Activated CD4-positive, CD25-positive, alpha-beta regulatory T cell (primary cell): ENCODE measurements at places on chromosomes 6 and 20.

DNA sequence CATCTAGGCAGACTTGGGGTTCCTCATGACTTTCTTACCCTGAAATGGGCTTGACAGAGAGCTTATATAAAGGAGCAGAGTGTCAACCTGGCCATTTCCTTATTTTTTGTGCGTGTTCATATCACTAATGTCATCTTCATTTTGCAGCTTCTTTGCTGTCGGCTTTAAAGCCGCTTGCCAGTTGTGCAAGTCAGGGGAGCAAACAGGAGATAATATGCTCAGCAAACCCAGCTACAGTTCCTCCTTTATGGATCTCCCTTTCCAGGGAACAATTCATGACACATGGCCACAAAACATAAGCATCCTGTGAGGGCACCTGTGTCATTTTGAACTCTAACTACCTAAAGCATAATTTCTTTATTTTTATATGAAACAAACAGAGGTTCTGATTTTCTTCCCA is 6.5 kb upstream of the TUBB2B start:
- no peak for DNase-seq

DNA sequence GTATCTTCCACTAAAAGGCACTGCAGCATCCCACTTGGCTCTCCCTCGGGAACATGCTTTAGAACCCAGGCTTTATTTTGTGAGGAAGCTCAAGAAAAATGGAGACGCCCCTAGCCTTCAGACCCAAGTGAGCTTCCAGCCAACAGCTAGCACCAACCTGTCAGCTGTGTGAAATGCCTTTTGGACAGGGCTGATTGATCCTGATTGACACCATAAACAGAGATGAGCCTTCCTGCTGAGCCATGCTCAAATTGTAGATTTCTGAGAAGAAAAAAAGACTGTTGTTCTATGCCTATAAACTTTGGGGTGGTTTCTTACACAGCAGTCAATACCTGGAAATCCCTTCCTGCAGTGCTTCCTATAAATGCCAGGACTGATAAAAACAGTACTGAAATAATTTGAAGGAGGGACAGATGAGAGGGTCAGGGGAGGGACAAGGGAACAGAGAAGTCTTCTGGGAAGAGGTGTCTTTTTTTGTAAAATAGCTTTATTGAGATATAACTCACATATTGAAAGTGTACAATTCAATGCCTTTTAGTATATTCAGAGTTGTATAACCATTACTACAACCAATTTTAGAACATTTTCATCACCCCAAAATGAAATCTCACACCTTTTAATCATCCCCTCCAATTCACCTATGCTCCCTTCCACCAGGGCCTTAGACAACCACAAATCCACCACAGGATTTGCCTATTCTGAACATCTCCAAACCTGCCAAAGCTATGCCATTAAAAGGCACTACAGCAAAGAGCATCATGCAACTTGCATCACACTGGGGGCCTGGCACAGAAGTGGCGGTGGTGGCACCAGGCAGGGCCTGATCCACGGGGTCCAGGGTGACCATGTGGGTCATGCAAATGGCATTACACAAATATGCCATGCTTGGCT is 2.7 kb upstream of the STK4 start:
- no peak for DNase-seq

- no peak for DNase-seq
Measured at GRCh38 chr6:108677357-108677756, 116.6 kb downstream of the FOXO3 start.

- no peak for DNase-seq
Measured at GRCh38 chr6:168420084-168420483, 20.9 kb upstream of the SMOC2 start.

GRCh38 chr6:109300874-109301273 is 81.4 kb downstream of the CD164 start:
- no peak for DNase-seq

- DNase-seq, result no peak
Measured at GRCh38 chr6:93848031-93848742, 428.8 kb upstream of the EPHA7 start.

GRCh38 chr6:1291381-1291780 is 20.5 kb upstream of the FOXQ1 start:
- no peak for DNase-seq

- no peak for DNase-seq
Measured at GRCh38 chr6:108555399-108556052, 5.2 kb upstream of the FOXO3 start.

GRCh38 chr6:77324866-77325265 is 138.4 kb downstream of the HTR1B start:
- no peak for DNase-seq

DNA sequence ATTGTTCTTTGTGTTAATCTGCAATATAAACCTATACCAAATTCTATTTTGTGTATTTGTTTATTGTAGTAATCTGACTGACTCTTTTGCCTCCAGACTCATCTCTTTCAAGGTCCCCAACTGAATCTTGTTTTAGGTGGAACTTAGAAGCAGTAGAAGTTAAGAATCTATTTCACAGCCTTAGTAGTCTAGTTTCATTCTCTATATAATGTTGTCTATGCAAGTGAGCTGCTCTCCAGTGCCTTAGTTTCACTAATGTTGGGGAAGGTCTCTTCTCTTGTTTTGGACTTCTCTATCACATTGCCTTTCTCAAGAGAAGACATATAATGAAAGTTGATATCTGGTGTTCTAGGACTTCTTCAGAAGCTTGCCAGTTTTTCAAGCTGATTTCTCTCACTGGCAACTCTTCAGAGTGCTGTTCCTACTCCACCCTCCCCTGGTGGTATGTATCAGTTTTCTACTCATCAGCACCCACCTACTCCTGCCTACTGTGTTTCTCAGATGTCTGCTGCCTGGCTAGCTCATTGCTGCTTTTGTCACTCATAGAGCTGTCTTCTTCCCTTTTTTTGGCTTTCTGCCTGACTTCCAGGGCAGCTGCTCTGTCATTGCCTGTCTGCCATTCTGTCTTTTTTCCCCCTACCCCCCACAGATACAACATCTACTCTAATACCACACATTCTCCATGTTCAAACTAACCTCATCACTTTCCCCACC is 82.1 kb downstream of the PTPRA start:
- no peak for DNase-seq

- DNase-seq, result no peak
Measured at GRCh38 chr6:167683028-167683862, 143.5 kb upstream of the AFDN start.

DNA sequence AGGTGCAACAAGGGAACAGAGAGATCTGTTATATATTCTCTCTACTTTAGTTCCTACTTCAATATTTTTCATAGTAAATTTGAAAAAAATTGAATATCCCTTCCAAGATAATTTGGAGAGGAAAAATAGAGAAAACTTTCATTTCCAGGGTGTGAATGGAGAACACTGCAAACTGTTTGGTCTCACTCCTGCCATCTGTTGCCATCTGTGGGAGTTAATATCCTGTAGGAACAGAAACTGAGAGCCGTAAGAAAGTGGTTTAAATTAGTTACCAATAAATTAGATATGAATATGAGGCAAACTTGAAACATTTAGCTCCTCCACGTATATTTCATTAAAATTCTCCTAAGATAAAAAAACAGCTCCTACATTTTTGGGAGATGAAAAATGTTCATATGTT is 4.2 kb downstream of the ZNF337 start:
- no peak for DNase-seq
